Mesothelial cell of epicardium (in vitro differentiated cells): ENCODE measurements at places on chromosomes 7 and 10. TPM values are rescaled to one million over a fixed set of nuclear protein-coding genes. Genes with fewer than 3 reads are reported as not detected.

DNA sequence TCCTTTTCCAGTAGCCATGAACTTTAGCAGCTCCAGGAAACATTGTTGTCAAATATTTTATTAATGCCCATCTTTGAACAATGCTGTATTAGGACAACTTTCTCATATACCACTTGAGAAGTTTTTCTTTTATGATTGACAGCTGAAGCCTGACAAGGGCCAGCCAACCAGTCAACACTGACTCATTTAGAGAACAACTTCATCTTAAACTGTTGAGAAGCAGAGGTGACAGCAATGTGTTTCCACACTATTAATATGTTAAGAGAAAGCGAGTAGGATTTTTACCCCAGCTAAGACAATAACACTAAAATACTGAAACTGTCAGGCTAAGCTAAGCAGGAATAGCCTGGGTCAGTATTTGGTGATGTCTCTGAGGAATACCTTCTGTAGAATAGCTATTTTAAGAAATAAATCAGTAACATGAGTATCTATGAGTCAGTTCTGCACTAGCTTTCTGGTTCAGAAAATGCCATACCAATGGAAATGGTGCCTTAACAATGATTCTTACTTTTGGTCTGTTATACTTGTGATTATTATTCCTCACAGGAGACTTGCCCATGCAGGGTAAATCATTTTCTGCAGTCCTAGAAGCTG, 168.8 kb upstream of the POT1 start:
- no peak for DNase-seq

- DNase-seq = no peak
Measured at GRCh38 chr7:80070391-80070790, 64.2 kb upstream of the GNAI1 start.

DNA sequence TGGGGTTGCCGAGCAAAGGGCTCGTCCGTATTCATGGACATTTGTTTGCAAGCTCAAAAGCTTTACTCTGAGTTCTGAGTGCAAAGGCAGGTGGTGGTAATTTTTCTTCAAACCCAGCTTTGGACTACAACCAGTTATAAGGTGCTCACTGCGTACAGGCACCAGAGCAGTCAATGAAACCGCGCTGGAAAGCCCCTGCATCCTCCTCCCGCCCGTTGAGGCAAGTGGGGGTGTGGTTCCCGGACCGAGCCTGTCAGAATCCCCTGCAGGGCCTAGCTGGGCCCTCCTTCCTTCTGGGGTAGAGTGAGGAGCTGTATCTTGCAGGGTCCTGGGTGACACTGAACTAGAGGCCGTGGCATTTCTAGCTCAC, 22.3 kb downstream of the AMZ1 start:
- DNase-seq = no peak

- DNase-seq = peak; percentile 58
Measured at GRCh38 chr7:28955718-28956607, 2.2 kb downstream of the TRIL start.

Gene ZNF479
- not detected in 3 replicates for total RNA-seq

GRCh38 chr10:18710201-18710653, 51.0 kb downstream of the ARL5B start:
- DNase-seq = no peak

- no peak for DNase-seq
Measured at GRCh38 chr10:17065273-17065672, 64.3 kb downstream of the CUBN start.

GRCh38 chr7:2911466-2911865, 67.4 kb upstream of the GNA12 start:
- DNase-seq = no peak

Gene STMP1
- 46.3 to 48.6 TPM (median 47.7 TPM) in 3 replicates for total RNA-seq

DNA sequence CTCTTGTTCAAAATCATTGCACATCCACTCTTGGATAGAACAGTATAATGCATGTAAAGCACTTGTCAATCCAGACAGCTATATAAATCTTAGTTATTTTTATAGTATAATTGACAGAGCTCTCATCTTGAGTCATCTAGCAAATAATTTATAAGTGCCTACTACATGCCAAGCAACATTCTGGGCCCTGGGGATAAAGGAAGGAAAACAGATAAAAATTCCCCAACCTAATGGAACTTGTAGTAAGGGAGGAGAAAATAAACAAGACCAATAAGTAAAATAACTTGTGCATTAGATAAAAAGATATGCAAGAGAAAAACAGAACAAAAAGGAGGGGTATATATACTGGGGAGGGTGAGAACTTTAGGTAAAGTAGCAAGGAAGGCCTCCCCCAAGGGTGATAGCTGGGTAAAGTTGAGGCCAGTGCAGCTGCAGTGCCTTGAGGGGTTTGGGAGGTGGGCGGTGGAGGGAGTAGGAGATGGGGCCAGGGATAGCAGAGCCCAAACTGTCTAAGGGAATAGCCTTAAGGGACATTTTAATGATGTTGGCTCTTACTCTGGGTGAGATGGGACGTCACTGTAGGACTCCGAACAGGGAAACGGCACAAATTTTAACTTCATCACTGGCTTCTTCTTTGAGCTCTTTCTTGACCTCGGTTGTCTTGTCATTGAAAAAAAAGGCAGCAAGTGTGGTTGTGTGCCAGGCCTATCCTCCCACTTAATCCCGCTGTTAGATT, 79.3 kb upstream of the SEC61G start:
- no peak for DNase-seq

GRCh38 chr10:29479081-29479925, 155.5 kb downstream of the SVIL start:
- DNase-seq = no peak

DNA sequence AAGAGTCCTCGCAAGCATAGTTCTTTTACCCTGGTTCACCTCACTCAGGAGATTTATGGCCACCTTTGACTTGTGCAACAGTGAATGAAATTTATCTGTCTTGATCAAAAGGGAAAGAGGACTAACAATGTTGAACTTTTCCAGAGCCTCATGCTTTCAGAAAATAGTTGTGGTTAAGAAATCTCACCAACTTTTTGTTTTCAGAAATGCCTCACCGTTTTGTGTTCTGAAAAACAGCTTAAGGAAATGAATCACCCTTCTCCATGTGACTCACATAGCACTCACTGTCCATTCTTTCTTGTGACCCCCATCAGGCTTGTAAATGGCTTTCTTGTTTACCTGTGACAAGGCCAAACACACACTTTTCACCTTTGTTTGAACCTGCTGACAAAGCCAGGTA, 148.6 kb upstream of the FAM3C start:
- DNase-seq = no peak

Gene PAX4
- total RNA-seq = not detected in 3 replicates

Gene GOT1
- total RNA-seq = 21.6 to 24.4 TPM (median 22.9 TPM) in 3 replicates

GRCh38 chr7:455110-455928, 64.3 kb downstream of the PDGFA start:
- peak; percentile 91 for DNase-seq

Gene OR2A1
- total RNA-seq = 0.24 to 0.27 TPM (median 0.27 TPM) in 3 replicates

Gene SPDYE16
- total RNA-seq = 0.18 to 0.44 TPM (median 0.34 TPM) in 3 replicates
